Stimulated activated CD4-positive, alpha-beta T cell treated with anti-CD3 and anti-CD28 coated beads, Interleukin-4, amount 100 ng/mL, for 24 hours (primary cell): ENCODE measurements at places on chromosomes 3 and 15.

DNA sequence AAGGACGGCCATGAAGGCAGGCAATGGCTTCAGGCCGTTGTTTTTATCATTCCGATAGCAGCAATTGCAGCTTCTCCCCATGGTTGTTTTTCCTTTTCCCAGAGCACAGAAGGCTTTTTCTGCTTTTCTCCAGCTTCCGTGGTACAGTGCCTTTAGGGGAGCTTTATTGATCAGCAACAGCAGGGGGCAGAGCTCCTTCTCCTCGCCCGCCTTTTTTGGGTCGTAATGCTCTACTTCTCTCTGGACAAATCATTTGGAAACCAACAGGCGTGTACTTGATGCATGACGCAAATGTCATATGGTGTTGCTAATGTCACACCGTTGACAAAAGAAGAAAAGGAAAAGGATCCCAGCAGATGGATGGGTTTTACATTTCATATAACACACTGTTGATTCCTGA, 79.7 kb upstream of the SNRK start:
- no peak for DNase-seq

DNA sequence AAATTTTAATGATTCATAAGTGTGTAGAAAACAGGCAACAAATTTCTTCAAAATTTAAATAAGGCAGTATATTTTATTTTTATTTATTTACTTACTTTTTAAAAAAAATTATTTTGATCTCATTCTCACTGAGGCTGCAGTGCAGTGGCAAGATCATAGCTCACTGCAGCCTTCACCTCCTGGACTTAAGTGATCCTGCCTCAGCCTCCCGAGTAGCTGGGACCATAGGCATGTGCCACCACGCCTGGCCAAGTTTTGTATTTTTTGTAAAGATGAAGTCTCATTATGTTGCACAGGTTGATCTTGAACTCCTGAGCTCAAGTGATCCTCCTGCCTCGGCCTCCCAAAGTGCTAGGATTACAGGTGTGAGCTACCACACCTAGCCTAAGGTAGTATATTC, 61.2 kb upstream of the XRN1 start:
- DNase-seq: no peak

DNA sequence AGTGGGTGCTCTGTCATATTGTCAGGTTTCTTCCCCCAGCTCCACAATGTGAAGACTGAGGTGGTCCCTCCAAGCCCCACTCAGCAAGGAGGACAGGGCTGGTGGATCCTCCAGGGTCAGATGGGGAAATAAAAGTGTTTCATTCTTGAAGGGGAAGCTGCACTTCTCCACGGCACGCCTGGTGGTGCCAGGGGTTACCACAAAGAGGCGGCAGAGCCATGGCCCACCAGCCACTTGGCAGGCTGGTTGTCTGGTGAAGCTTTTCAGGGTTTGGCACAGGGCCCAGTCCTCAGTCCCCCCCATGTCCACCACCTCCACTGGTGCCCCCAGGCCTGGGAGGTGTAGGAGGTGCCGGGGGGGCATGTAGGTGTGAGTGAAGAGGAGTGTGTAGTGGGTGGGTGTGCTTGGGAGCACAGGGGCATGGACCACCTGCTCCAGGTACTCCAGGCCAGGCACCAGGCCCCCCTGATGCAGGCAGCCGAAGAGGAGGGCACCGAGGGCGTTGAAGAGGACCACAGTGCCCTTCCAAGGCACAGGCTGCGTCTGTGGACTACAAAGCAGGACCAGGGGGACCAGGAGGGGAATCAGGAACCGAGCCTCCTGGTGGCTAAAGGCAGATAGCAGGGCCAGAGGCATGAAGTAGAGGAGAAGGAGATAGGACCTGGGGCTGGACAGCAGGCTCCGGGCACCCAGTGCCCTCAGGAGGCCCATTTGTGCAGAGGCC, 5.0 kb upstream of the NCBP2 start:
- no peak for DNase-seq

GRCh38 chr15:32763295-32763694, 45.5 kb downstream of the GREM1 start:
- no peak for DNase-seq

- peak; percentile 68 for DNase-seq
These were observed 64.5 kb downstream of the KLHL25 start for GRCh38 chr15:85730001-85730820.

GRCh38 chr3:11739706-11740105, 96.0 kb upstream of the VGLL4 start:
- no peak for DNase-seq

- DNase-seq: no peak
These were observed 74.8 kb upstream of the POLG start for GRCh38 chr15:89409184-89410038.

GRCh38 chr3:94069194-94069813, 6.4 kb downstream of the NSUN3 start:
- no peak for DNase-seq

- DNase-seq: no peak
These were observed 11.1 kb downstream of the SEMA6D start for GRCh38 chr15:47728426-47728825.

- DNase-seq: no peak
These were observed 149.0 kb downstream of the CBLB start for GRCh38 chr3:105719791-105720190.

GRCh38 chr15:100973351-100974111, 54.4 kb downstream of the LRRK1 start:
- DNase-seq: no peak

- no peak for DNase-seq
These were observed 55.5 kb upstream of the ATP11B start for GRCh38 chr3:182737825-182738224.

DNA sequence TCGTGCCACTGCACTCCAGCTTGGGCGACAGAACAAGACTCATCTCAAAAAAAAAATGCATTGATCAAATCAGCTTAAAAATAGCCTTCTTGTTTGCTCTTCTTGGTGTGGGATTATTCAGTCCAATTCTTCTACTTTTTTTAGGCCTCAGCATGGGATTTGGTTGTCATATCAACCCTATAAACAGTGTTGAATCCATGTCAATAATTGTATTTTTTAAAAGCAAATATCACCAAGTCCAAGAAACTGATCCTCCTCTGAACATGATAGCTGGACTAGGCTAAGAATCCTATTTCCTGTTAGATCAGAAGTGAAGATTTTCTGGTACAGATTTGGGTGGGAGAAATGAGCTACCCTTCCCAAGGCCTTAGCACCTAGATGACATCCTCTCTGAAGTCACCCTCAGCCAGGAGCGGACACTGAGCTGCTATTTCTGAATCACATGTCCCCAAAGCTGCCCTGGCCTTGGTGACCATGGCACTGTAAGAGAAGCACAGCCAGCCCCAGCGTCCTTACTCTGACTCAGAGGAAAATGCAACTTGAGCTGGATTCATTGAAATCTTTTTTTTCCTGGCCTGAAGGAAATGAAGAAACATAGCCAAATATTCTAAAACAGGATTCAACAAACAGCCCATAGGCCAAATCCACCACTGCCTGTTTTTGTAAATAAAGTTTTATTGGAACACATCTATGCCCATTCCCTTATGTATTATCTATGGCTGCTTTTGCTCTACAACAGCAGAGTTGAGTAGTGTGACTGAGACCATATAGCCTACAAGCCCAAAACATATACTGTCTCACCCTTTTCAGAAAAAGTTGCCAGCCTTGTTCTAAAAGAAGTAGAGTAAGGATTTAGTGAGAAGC, 215.9 kb upstream of the CTDSPL start:
- no peak for DNase-seq

GRCh38 chr3:170734735-170735065, 135.3 kb downstream of the RPL22L1 start:
- DNase-seq: no peak

DNA sequence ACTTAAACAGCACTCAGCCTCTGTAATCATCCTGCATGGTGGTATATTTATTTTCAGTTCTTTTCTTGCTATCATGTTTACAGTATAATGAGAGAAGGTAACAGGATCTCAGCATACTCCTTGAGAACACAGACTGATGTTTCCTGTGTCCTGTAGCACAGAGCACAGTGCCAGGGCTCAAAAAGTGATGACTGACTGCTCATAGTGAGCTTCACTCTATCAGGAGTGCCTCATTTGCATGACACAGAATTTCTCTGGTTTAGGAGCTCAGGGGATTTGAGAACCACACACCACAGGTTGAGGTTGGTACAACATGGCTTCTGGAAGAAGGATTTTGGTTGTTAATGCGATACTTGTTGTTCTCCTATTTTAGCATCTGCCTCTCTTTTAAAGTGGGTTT, 68.5 kb upstream of the SLC2A2 start:
- no peak for DNase-seq

- DNase-seq: no peak
These were observed 11.2 kb downstream of the GCSAM start for GRCh38 chr3:112121577-112122547.

DNA sequence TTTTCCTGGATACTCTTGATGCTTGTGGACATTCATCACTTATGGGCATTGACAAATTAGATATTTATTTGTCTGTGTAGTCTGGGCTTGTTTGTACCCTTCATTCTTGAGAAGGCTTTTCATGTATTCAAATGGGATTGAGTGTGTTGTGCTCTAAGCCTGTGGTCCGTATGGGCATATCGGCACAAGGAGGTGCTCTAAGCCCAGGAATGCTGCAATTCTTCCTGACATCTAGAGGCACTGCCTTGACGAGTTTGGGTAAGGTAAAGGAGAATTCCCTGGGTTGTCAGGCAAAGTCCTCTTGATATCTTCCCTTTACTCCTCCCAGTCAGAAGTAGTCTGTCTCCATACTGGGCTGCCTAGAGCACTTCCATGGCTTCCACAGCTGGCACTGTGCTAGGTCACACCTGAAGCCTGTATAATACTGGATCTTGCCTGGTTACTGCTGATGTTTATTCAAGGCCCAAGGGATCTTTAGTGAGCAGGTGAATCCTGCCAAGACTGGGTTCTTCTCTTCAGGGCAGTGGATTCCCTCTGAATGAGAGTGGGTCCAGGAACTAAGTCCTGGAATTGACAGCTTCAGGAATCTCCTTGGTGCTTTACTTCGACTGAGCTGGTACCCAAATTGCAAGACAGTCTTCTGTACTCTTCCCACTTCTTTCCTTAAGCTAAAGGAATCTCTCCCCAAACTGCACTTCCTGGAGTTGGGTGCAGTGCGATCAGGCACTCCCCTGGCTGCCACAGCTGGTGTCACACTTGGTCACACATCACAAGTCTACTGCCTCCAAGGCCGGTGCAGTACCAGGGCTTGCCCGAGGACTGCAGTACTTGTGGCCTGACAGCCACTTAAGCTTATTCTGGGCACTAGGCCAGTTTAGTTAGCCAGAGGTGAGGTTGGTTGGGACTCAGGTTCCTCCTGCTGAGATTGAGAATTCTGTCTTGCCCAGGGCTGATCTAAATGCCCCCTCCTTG, 46.0 kb downstream of the GALK2 start:
- DNase-seq: no peak

GRCh38 chr3:194675680-194676079, 3.7 kb upstream of the LSG1 start:
- DNase-seq: peak; percentile 20

DNA sequence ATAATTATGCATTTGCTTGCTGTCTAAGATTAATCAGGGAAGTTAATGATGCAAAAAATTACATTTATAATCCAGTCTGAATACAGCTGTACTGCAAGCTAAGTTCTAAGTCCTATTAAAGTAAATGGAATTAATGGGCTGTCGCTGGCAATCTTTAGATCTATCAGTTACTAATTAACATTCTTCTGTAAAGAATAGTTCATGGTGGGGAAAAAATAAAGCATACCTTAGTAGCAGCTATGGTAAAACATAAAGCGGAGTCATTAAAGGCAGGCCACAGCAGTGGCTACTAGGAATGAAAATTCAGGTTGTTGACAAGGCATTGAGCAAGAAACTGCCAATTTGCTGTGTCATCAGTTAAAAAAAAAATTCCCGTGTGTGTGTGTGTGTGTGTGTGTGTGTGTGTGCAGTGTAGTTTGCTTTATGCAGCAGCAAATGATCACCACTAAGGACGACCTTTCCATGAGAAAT, 129.8 kb downstream of the ZNF385D start:
- no peak for DNase-seq

- DNase-seq: no peak
These were observed 46.8 kb downstream of the EOMES start for GRCh38 chr3:27675287-27675686.

- DNase-seq: no peak
These were observed 42.8 kb upstream of the IQSEC1 start for GRCh38 chr3:13115991-13116390.

GRCh38 chr15:83458381-83458780, 11.2 kb downstream of the SH3GL3 start:
- no peak for DNase-seq

GRCh38 chr15:39581242-39581792, 438 bp downstream of the THBS1 start:
- DNase-seq: no peak

- DNase-seq: no peak
These were observed 33.5 kb upstream of the CSPG5 start for GRCh38 chr3:47612178-47612577.

- no peak for DNase-seq
These were observed 16.4 kb downstream of the ZNF654 start for GRCh38 chr3:88075497-88075896.

- DNase-seq: no peak
These were observed 60.5 kb downstream of the SLMAP start for GRCh38 chr3:57816471-57817095.

DNA sequence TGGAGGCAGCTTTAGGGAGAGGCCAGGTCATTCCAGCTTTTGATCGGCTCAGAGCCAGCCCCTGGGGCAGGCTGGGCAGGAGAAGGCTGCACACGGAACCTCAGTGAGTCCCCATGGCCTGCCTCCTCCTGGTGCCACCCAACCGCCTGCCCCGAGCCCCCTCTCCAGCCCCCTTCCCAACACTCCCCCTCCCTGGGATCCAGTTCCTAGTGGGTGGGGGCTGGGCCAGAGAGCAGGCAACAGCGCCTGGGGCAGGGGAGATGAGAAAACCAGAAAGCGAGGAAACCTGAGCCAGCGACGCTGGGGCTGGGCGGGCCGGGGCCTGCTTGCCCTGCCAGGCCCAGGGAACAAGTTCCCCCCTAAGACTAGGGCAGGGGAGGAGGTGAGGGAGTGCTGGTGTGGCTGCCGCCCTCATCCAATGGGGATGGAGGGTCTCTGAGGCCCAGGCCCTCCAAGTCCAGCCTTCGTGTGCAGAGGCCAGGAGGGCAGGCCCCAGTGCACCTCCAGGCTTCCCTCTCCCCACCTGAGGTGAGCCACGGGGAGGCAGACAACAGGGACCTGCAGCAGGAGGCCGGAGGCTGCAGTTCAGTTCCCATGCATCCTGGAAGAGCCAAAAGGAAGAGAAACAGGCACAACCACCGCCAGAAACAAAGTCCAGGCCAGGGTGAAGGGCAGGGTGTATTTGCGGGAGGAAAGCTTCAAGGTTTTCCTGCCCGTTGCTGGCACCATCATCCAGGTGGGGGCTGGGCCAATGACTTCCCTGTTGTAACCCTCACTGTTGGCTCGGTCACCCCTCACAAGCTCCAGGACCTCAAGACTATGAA, 4.0 kb upstream of the SEMA3F start:
- no peak for DNase-seq

- DNase-seq: no peak
These were observed 162.9 kb upstream of the CMC1 start for GRCh38 chr3:28078536-28078935.
